ENCODE measurements at places on chromosomes 1 and 21. TPM values are rescaled to one million over a fixed set of nuclear protein-coding genes. Genes with fewer than 3 reads are reported as not detected.

GRCh38 chr1:69163241-69163640 lies 404.5 kb upstream of the LRRC7 start:
- DNase-seq = no peak

DNA sequence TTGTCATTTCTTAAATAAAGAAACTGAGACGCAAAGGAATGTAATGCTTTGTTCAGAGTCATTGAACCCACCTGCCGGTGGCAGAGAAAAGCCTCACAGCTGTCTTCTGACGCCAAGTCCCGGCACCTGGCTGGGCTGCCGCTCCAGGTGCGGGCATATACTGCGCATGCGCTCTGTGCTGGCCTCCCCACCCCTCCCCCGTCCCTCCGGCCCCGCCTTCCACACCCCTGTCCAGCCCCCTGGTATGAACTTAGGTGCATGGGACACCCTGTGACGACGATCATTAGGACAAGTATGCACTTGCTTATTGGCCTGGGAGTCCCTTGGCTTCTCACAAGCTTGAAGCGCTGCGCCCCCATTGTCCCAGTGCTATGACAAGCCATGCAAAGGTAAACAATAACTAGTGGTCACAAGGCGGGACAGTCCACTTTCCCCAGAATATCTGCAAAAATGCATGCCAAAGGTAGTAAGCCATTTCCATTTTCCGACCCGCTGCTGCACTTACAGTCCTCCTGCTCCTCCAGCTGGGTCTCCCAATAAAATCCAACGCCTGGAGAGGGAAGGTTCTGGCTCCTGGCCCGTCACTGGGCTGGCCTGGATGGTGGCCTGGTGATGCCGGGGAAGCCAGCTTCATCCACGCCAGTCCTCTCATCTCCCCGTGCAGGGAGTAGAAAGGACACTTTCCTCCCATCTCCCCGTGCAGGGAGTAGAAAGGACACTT lies 100.4 kb downstream of the PSMG1 start:
- no peak for DNase-seq

DNA sequence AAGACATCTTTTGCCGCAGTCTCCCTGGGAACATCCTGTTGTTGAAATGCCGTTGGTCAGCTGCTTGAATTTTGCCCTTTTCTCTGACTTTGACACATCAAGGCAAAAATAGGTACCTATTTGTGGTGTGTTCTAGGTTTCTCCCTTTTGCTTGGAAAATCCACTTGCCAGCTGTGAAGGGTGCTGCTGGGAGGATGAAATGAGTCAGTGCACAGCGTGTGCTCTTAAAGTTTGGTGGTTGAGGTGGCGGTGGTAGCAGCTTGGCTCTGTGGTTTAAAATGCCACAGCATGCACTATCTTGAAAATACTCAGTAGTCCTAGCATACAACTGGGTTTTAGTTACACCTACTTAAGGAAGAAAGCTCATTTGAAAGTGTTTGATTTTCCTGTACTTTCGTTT lies 183.8 kb downstream of the DHRS3 start:
- DNase-seq = peak; percentile 61

DNA sequence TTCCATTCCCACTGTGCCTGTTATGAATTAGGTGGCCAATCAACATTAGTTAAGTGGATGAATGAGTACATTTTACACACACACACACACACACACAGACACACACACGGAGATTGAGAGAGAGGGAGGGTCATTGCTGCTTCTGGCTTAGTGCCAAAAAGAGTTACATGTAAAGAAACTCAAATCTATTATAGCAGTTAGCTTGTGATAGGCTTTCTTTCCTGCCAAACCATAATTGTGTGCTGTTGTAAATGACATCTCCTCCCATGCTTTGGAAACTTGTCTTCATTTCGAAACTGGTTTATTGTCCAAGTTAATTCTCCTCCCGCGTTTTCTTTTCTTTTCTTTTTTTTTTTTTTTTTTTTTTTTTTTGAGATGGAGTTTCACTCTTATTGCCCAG lies 1.4 kb upstream of the MT1HL1 start:
- no peak for DNase-seq

DNA sequence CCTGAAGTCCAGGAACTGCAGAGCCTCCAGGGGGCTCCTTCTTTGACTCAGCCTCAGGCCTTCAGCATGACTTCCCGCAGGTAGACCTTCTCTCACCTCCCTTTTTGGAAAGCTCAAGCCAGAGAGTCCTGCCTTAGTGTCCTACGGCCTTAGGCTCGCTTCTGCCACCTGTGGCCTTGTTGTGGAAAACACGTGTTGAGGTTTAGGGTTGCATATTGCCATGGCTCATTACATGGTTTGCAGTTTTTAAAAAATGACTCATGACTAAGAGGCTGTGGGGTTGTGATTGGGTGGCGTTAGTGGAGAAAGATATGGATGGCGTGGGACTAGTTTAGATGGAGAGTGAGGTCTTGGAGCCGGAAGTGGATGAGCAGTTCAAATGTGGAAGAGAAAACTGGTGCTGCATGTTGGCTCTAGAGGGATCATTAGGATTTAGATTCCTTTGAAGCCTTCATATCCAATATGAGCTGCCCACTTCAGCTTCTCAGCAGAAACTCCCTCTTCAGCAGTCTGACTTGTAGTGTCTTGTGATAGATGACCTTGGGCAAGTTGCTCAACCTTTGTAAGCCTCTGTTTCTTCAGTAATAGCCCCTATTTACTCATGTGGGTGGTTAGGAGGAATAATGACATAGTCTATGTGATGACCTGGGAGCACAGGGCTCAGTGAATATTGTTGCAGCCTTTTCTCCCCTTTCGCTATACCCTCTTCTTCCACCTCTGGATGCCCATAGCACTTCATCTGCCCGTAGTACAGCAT lies 6.5 kb upstream of the FGGY start:
- peak; percentile 56 for DNase-seq

DNA sequence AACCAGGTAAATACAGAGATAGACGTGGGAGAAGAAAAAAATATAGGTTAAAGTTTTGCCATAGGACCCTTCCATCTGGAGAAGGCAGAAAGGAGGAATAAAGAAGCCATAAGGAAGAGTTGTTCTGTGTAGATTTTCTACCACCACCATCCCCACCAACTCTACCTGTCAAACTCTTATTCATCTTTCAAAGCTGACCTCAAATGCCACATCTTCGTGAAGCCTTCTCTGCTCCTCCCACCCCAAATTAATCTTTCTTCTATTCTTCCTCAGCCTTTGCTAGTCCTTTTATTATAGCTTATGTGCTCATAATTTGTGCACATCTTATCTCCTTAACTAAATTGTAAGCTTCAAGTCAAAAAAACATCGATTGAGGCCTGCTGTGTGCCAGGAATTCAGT lies 1.3 kb upstream of the NECTIN4 start:
- DNase-seq = no peak

DNA sequence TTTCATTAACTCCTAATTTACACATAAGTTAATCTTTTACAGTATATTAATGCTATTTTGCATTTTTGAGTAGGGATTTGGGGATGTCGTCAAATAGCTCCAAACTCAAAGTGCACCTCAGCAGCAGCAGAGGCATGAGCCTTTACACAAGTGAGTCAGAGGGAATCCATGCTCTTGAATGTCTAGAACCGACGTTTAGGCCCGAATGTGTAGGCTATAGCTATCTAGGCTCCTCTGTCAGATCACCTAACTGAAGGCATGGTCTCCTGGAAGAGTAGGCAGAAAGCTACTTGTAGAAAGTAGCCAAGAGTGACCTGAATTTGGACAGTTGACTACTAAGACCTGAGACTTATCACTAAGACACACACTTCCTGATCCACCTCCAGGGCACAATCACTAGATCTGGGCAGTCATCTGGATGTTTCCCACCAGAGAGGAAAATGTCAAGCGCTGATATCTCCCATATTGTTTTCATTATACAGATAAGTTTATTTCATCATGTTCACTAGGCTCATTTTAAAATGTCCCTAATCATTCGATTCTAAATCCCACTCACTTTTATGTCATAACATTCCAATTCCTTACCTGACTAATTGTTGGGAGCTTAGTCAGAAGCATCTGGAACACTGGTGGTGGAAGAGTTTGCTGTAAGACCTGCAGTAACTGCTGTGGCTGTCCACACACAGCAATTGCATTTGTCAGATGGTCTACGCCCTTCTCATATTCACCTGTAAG lies 15.3 kb downstream of the TOMM20 start:
- DNase-seq = no peak

AMIGO1 gene
- total RNA-seq = 7.7 TPM

CD84 gene
- 10.8 TPM for total RNA-seq

CFAP45 gene
- 2.7 TPM for total RNA-seq

PGBD5 gene
- total RNA-seq = 0.99 TPM

SMCP gene
- total RNA-seq = not detected

ZNF697 gene
- 6.0 TPM for total RNA-seq

Measured in aorta (tissue), 5 donors.